Posterior vena cava (tissue), 2 donors: ENCODE measurements at places on chromosomes 6 and 20.

GRCh38 chr6:788058-788457 is 95.1 kb upstream of the EXOC2 start:
- no peak for DNase-seq

DNA sequence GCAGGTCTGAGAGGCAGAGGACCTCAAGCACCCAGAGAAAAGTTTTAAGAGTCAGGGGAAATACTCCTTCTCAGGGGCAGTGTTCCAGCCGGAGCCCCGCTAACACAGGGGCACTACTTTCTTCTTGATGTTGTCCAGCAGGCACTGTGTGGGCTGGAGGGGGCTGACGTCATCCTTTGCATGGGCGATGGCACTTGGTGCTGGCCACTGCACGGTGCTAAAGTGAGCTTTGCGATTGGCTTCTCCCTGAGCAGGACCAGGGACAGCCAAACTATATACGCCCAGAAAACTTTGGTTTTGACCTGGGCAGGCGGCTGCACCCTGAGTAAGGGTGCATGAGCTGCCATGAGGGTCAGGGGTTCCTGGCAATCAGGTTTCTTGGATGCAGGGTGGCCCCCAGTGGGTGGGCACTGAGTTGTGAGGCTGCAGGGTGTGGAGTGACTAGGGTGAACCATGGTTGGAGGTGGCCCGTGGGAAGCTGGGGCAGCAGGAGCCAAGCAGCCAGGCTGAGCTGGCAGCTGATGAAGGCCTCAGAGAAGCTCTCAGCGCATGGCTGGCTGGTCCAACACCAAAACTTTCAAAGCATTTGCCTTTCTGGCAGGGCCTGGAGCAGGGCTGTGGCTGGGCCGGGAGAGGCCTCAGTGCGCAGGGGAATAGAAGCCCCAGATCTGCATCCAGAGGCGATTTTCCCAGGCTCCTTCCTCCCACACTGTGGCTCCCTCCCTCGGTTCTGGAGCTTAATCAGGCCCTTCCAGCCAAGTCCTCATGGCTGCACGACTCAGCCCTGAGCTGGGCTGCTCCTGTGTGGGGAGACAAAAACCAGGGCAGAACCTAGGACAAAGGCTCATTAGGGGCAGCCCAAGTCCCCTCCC is 18.3 kb downstream of the MRPS18A start:
- peak; percentile 91 for DNase-seq

- DNase-seq, result peak; percentile 96
These were observed 130.5 kb downstream of the CEBPB start for GRCh38 chr20:50320901-50321796.

- no peak for DNase-seq
These were observed 37.4 kb downstream of the WRNIP1 start for GRCh38 chr6:2802521-2803060.

DNA sequence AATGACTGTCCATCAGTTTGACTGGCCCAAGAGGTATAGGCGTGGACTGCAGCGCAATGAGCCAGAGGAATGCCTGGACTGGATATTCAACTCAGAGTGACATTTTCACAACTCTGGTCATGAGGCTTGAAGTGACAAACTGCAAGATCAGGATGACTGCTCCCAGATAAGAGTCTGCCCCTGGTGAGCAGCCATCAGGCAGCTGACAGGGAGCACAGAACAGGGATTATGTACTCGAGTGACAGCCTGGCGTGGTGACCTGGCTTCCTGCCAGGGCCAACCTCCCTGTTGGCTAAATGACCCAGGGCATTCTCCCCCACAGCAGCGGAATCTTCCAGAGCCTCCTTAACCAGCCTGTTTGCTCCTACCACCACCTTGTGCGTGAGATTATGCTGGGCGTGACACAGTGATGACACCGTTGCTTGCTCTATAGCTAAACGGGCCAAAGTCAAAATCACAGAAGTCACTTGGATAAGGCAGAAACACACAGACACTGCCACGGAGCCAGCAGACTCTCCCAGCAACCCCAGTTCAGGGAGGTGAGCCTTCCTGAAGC is 209.1 kb upstream of the JARID2 start:
- no peak for DNase-seq

GRCh38 chr20:49166534-49167449 is 21.3 kb downstream of the STAU1 start:
- no peak for DNase-seq

GRCh38 chr6:16676376-16676775 is 84.9 kb downstream of the ATXN1 start:
- DNase-seq, result no peak

- DNase-seq, result no peak
These were observed 95.6 kb upstream of the SHLD1 start for GRCh38 chr20:5654557-5654956.

DNA sequence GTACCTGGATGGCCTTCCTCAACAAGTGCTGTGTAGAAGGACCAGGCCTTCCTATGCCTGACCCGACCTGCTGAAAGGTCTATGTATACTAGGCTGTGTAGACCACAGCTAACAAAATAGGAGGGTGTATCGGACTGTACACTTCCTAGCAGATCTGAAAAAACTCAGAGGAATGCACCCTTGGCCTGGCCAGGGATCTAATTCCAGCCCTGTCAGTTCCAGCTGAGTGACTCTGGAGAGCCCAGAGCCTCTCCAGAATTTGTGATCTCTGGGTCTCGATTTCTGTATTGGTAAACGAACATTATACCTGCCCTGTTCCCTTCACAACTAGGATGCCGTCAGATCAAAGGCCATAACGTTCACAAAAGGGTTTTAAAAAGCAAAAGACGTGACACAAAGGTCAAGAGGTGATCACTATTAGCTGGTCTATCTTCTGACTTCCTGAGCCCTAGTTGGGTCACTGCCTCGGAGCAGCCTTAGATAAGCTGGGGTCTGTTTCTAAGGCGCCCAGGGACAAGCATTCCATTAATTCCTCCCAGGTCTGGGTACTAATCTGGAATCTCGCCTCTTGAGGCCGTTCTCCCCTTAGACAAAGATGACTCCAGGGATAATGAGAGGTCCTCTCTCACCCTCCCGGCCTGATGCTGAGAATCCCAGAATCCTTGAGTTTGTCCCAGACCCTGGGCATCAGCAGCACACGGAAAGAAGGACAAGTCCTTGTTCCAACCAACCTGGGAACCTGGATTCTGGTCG is 13.9 kb downstream of the MTCH1 start:
- DNase-seq, result no peak

GRCh38 chr6:36280983-36281382 is 11.1 kb downstream of the PNPLA1 start:
- no peak for DNase-seq
